ENCODE measurements at places on chromosomes 6 and 20.

DNA sequence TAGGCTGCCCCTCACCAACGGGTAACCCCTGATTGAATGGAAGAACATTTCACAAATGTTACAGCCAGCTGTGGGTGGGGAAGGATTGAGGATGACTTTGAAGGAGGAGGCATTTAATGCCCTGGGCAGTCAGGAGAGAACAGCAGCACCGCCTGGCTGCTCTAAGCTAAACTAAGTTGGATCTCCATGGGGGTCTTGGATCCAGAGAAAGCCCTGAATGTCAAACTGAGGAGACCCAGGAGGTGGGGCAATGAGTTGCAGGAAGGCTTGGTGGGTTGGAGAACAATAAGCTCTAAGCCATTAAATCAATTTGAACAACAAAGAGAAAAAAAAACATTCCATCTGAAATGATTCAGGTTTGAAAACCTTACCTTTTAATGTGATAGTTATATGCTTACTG lies 35.4 kb downstream of the TMX4 start:
- no peak for DNase-seq

DNA sequence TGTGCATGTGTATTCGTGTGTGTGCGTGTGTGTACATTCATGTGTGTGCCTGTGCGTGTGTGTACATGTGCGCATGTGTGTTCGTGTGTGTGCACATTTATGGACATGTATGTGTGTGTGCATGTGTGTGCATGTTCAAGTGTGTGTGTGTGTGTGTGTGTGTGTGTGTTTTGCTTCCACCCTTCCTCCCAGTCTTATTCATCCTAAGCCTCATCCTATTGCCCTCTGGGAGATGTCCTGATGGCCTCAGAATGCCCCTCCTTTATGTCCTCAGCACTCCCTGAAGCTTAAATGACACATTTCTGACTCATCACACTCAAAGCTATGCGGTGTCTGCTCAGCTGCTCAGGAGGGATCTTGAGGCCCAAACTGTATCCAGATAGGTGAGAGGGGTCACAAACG lies 76.6 kb upstream of the CCDC167 start:
- no peak for DNase-seq

- peak; percentile 58 for DNase-seq
These were observed 33.2 kb upstream of the TAF8 start for GRCh38 chr6:42017021-42017643.

GRCh38 chr6:140317950-140318349 lies 943.5 kb upstream of the CITED2 start:
- no peak for DNase-seq

DNA sequence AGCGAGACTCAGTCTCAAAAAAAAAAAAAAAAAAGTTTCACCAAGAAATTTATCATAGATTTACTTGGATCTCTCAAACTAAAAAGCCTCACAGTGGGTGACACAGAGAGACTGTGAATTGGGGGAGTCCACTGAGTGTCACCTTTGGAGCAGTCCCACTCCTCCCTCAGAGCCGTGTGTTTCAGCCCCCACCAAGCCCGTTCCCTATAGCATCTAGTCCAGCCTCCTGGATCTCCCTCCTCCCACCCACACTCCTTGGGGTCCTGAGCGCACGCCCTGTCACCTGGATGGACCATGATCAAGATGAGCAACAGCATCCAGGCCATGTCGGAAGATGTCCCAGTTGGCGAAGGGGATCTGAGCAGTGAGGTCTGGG lies 422 bp downstream of the NCR3 start:
- DNase-seq: no peak

GRCh38 chr6:20542927-20543602 lies 8.8 kb downstream of the CDKAL1 start:
- no peak for DNase-seq

GRCh38 chr6:127606131-127606562 lies 29.2 kb downstream of the C6orf58 start:
- DNase-seq: no peak

DNA sequence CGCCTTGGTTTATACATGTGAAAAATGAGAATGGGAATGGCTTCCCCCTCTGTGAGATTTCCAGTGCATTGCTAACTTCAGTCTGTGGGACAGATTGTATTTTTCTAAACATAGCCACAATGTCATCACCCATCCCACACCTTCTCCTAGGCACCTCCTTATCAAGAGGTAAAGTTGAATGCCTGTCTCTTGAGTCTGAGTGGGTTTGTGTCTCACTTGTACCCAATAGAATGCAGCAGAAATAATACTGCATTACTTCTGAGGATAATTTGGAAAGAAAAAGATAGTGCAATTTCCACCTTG lies 27.9 kb downstream of the RIN2 start:
- DNase-seq: no peak

- DNase-seq: no peak
These were observed 20.2 kb downstream of the RAB22A start for GRCh38 chr20:58329711-58330110.

- no peak for DNase-seq
These were observed 42.4 kb downstream of the ILRUN start for GRCh38 chr6:34654061-34654710.

GRCh38 chr6:30970946-30971345 lies 12.6 kb upstream of the MUC21 start:
- DNase-seq: no peak

DNA sequence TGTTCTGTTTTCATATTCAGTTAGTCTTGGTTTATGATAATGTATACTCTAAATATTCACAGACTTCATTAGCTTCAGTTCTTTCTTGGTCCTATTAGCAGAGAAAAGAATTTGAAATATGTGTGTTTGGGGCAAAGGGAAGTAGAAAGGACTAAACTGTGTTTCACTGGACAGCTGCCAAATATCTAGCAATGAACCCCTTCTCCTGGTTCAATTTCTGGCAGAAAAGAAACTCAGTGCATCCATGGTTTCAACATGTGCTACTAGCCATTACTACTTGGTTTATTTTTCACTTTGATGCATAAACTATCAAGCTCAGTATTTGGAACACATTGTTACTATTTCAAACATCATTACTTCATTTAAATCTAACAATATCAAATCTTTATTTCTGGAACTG lies 43.6 kb downstream of the FBXL4 start:
- no peak for DNase-seq

- DNase-seq: no peak
These were observed 1011.2 kb upstream of the CITED2 start for GRCh38 chr6:140385679-140386078.

GRCh38 chr6:11374036-11375010 lies 141.9 kb upstream of the NEDD9 start:
- no peak for DNase-seq

DNA sequence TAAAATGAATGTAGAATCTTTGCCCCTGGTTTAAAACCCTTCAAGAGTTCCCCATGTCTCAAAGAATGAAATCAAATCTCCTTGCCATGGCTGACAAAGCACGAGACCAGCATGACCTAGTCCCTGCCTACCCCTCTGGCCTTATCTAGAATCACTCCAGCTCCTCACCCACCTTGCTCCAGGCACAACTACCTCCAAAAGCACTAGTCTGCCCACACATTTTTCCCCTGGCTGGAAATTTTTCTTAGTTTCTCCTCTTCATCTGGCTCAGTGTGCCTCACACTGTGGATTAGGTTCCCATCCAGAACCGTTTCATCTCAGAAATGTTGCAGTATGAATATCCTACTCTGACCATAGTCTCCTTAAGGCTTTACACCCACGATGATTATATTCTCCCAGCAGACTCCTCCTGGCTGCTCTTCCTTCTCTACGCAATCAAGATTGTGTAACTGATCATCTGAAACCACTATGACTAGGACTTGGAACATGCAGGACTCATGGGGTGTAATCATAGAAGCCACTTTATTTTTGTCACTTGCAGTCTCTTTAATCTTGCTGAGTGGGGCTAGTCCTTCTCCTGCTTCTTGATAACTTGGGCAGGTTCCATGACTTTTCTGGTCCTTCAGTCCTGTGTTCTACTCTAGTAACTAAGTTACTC lies 7.8 kb upstream of the MRS2 start:
- no peak for DNase-seq

DNA sequence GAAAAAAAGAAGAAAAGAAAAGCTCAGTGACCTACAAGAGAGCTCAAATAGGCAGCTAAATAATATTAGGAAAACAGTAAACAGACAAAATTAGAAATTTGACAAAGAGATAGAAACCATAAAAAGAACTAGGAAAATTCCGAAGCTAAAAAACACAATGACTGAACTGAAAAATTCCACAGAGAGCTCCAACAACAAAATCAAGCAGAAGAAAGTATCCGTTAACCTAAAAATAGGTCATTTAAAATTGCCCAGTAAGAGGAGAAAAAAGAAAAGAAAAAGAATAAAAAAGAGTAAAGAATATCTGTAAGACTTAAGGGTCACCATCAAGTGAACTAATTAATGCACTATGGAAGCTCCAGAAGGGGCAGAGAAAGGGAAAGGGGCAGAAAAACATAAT lies 6.6 kb upstream of the ECHDC1 start:
- DNase-seq: no peak

DNA sequence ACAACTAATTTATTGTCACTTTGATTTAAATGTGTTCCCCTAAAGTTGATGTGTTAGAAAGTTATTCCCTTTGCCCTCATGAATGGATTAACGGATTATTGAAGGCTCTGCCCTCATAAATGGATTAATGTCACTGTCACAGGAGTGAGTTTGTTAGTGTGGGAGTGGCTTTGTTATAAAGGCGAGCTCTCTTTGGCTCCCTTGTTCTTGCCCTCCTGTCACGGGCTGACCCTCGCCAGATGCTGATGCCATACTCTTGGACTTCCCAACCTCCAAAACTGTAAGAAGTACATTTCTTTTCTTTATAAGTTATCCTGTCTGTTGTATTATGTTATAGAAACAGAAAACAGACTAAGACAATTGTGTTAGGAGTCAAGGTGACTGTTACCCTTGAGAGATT lies 22.7 kb upstream of the POPDC3 start:
- DNase-seq: no peak

DNA sequence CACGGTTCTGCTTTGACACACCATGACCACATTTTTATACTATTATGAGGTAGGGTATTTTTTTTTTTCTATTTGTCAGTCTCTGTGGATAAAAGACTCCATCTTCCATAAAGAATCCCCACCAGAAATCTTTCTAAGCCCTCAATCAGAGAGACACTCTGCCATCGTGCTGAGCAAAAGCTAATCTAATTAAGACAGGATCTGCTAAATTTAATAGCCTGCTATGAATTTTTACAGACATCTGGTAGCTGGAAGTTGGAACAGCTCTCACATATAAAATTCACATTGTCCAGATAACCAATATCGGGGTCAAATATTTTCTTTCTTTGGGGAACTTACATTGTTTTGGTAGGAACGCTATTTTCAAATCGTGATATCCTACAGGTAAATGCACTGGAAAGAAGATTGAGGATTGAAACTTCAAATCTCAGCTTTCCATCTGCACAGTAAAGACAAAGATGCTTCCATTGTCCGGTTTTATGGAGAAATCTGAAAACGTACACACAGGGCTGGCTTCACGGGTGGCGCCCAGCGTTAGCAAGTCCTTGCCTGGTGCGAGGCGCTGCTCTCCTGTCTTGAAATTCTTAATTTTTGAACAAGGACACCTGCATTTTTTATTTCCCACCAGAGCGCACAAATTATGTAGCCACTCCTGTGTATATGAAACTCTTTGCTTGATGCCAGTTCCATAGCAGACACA lies 573.8 kb upstream of the NOX3 start:
- DNase-seq: no peak

GRCh38 chr20:57199656-57200405 lies 66.6 kb downstream of the BMP7 start:
- DNase-seq: no peak

DNA sequence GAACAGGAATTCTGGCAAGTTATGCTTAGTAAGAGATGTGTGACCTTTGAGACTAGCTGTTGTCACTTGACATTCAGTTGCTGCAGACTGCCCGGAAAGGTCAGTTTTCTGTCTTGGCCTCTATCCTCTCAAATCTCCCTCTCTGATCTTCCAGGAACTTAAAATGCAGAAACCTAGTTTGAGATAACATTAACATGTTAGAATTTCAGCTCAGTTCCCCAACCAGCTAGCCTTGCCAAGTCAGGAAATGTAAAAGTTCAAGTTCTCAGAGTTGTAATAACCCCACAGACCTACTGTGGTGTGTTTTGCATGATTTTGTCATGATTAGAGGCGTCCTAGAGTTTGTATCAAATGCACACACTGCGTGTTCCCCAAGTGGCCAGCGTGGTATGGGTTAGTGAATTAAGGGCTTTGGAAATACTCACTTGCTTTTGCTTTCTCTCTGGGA lies 46.6 kb downstream of the DUSP22 start:
- no peak for DNase-seq

GRCh38 chr20:45890077-45890984 lies 677 bp downstream of the NEURL2 start:
- DNase-seq: peak; percentile 65

- DNase-seq: no peak
These were observed 60.7 kb upstream of the SHLD1 start for GRCh38 chr20:5689463-5689862.

DNA sequence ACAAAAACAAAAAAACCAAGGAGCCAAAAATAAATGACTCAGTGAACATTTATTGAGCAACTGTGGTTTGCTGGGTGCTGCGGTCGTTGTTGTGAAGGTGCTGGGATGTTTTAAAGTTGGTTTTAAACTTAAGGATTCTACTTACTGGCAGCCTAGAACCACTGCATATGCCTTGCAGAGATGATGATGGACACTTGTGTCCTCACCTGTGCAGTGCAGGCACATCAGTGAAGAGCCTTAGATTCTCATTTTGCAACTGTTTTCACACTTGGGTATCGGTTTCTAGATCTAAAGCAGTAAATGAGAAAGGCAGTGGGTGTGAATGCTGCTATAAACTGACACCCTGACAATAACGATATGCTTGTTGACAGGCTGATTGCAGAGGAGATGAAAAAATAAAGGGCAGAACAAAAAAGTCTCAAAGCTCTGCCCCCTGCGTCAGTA lies 68.8 kb downstream of the UTRN start:
- peak; percentile 25 for DNase-seq

GRCh38 chr20:33158637-33159385 lies 9.1 kb upstream of the BPIFA2 start:
- DNase-seq: no peak

DNA sequence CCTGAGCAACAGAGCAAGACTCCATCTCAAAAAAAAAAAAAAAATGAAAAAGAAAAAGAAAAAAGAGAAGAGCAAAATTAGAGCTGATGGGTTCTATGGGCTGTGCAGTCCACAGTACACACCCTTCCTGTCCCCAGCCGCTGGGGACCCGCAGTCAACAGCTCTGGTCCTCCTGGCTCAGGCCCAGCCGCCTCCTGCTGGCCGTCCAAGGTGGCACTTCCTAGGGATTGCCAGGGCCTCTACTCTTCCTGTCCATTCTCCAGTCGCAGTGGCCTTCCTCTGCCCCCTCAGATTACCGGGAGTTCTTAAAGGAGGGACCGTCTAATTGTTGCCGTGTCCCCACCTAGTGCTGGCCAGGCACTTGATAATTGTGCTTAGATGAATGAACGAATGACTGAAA lies 41.7 kb downstream of the TMEM242 start:
- no peak for DNase-seq

GRCh38 chr6:44230034-44230675 lies 6.8 kb downstream of the SLC29A1 start:
- no peak for DNase-seq
